ENCODE measurements at places on chromosomes 3 and 15. TPM values are rescaled to one million over a fixed set of nuclear protein-coding genes. Genes with fewer than 3 reads are reported as not detected.

The LRTM1 gene
- total RNA-seq, result not detected

The KBTBD13 gene
- not detected for total RNA-seq

GRCh38 chr3:189947068-189947467 is 173.6 kb downstream of the P3H2 start:
- no peak for DNase-seq

DNA sequence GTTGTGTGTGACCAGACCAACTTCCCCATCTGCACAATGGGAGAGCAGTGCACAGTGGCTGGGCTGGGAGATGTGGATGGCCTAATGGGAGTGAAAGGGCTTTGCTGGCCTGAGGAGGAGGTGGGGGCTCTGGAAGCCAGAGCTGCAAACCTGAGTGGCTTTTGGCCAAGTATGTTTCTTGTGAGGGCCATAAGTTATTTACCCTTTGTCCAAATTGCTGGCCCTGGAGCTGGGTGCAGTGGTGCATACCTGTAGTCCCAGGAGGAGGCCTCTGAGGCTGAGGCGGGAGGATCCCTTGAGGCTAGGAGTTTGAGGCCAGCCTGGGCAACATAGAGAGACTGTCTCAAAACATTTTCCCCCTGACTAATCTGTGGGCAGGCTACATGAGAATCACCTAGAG is 129.1 kb downstream of the WNT7A start:
- DNase-seq, result no peak

DNA sequence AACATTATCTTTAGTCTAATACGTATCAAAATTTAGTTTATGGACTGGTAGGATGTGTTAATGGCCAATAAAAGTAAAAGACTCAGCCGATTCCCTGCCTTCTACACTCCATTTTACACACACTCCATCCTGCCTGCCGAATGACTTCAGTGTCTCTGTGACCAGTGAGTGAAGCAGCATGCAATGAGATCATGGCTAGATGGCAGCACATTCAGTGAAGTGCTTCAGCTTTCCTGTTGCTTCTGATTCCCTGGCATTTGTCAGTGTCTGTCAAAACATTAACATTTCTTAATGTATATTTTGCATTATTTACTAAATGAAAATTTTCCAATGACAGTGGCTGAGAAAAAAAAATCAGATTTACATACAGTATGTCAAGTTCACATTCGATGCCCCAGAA is 412.0 kb downstream of the FHIT start:
- DNase-seq, result no peak

The ZDHHC19 gene
- total RNA-seq, result 1.3 TPM

- DNase-seq, result no peak
Measured at GRCh38 chr3:54841471-54841870, 86.4 kb downstream of the LRTM1 start.

The ZNF197 gene
- 7.0 TPM for total RNA-seq

The FRMD5 gene
- not detected for total RNA-seq

GRCh38 chr15:89530976-89531375 is 34.6 kb upstream of the RHCG start:
- DNase-seq, result no peak

GRCh38 chr3:16064642-16065414 is 109.7 kb upstream of the GALNT15 start:
- DNase-seq, result no peak

DNA sequence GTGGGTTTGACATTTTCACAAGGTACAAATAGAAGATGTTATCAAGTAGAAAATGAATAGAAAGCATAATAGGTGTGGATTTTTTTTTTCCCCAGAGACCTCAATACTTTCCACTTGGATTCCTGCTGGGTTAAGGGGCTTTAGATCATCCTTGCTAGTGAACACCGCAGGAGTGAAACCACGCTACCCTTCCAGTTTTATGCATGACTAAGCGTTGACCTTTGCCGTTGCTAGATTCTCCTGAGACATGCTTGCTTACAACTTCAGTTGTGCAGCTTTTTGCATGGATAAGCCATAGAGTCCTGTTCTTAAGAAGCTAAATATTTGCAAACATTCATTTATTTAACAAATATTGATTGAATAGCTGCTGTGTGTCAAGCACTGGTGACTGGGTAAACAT is 299.7 kb upstream of the LMCD1 start:
- DNase-seq, result no peak

- no peak for DNase-seq
Measured at GRCh38 chr3:60364475-60364874, 886.8 kb downstream of the FHIT start.

DNA sequence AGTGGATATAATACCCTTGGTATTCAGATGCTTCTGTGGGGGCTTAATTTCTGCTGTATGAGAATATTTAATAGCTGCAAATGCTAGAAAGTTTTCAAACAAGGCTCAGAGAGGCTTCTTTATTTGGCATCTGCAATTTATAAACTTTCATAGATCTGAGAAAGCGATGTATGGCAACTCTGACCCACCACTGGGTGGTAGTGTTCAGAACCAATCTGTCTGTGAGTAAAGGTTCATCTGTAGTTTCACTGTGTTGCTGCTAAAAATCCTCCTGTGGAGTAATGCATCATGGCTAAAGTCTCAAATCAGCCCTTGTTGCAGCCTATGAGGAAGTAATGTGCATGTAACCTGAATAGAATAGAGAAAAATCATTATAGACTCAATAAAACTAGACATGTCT is 47.4 kb downstream of the CLSTN2 start:
- no peak for DNase-seq

Data from left lobe of liver (tissue), 2 donors.